ENCODE measurements at places on chromosomes 4 and X.

GRCh38 chr4:159153669-159154068, 50.8 kb downstream of the RAPGEF2 start:
- H3K36me3 ChIP-seq, result no peaks in the 10 kb centered on the region
- no peak overlapping the region for H3K27ac ChIP-seq
- H3K4me1 ChIP-seq, result peaks cover 6% of the 10 kb centered on the region
- H3K4me3 ChIP-seq, result no peak overlapping the region

DNA sequence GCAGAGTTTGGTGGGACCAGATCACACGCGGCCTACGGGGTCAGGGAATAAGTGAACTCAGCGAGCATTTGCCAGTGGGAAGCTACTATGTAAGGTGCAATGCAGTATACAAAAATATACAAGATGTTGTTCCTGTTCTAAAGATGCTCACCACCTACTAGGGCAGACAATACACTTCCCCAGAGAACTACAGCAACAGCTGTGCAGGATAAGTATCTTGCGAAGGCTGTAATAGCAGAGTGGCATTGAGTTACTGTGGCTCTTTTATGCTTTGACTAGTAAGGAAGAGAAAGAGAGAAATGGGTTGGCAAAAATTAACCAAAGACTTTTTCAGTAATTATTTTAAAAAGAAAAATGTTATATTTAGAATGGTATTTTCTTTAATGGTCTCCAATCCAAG, 61.2 kb downstream of the CDS1 start:
- no peaks in the 10 kb centered on the region for H3K36me3 ChIP-seq
- DNase-seq, result no peak
- H3K27me3 ChIP-seq, result no peaks in the 10 kb centered on the region
- no peaks in the 10 kb centered on the region for H3K4me1 ChIP-seq

DNA sequence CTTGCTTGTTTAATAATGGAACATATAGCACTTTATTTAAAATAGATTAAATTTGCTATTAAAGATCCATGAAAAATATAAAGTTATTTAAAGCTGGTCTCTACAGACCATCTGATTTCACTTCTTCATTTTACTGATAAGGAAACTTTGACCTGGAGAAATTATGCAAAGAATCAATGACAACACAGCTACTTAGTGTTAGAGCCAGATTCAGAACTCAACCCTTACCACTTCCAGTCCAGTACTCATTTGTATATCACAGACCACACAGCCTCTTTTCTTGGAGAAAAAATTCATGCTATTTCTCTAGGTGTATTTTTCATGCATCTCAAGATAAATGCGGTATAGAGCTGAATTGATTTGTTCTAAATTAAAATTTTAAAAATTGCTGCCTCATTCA, 34.0 kb downstream of the WDFY3 start:
- no peak overlapping the region for H3K27ac ChIP-seq
- H3K27me3 ChIP-seq, result no peaks in the 10 kb centered on the region
- no peak for DNase-seq

DNA sequence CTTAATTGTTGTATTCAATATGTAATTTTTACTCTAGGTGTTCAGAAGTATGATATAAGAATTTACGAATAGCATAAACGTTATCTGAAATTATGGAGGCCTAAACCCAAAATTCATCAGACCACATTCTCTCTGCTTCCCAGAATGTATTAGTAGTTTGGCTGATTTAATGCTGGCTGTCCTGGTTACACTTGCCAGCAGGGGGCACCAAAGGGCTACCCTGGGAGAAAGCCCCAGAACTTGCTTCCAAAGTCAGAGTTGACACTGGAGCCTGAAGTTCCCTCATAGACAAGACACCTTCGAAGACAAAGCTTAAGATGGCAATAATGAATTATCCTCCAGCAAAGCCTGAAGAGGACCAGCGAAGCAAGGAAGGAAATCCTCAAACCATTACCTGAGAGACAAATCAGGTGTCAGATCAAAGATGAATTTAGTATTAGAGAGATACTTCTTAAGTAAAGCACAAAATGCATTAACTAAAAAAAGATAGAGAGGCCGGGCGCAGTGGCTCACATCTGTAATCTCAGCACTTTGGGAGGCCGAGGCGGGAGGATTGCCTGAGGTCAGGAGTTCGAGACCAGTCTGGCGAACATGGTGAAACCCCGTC, 11.3 kb upstream of the ANOS1 start:
- H3K27me3 ChIP-seq, result peaks cover 12% of the 10 kb centered on the region
- no peak overlapping the region for H3K4me3 ChIP-seq
- no peak for DNase-seq
- H3K4me1 ChIP-seq, result no peaks in the 10 kb centered on the region
- H3K27ac ChIP-seq, result no peak overlapping the region

DNA sequence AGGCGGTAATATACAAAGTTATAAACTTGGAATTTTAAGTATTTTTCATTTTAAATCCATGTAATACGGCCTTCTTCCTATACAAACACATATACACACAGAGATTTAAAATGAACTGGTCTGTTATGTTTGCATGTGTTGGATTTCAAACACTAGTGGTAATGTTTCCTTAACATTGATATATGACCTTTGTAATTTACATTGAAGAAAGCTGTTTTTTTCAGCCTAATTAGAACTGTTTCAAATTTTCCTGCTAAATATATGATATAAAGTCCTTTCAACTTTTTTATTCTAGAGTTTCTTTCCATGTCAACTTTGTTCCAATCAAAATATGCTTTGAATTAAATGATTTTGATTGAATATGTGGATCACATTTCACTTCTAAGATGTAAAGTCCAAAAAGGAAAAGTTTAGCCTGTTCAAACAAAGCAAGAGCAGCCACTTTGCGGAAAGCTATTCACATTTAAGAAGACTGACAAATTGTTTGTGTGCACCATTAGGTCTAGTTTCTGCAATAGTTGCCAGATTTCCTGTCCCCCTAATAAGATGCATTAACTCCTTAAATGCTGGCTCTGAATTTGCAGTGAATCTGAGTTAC, 226.0 kb upstream of the MAB21L2 start:
- no peaks in the 10 kb centered on the region for H3K36me3 ChIP-seq
- H3K4me3 ChIP-seq, result no peak overlapping the region
- H3K27me3 ChIP-seq, result no peaks in the 10 kb centered on the region
- no peaks in the 10 kb centered on the region for H3K4me1 ChIP-seq
- no peak for DNase-seq

GRCh38 chr4:10056334-10057022, 35.2 kb upstream of the SLC2A9 start:
- H3K4me1 ChIP-seq, result no peaks in the 10 kb centered on the region
- peaks cover 5% of the 10 kb centered on the region for H3K36me3 ChIP-seq
- no peak overlapping the region for H3K27ac ChIP-seq

DNA sequence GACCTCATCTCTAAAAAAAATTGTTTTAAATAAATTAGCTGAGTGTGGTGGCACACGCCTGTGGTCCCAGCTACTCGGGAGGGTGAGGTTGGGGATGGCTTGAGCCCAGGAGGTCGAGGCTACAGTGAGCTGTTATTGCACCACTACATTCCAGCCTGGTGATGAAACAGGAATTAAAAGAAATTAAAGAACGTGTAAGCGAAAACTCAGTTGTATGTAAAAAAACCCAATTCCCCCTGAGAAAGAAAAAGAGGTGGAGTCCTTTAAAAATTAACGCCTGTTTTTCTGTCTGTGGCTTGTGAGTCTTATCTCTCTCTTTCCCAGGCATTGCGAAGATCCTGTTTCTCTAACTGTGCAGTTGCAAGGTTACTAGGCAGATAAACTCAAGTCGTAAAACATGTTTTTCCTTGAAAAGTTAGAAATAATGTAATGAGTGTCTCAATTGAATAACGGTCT, 22.1 kb downstream of the EPGN start:
- H3K4me3 ChIP-seq, result no peak overlapping the region
- no peaks in the 10 kb centered on the region for H3K27me3 ChIP-seq
- no peak overlapping the region for H3K27ac ChIP-seq
- no peaks in the 10 kb centered on the region for H3K36me3 ChIP-seq
- H3K4me1 ChIP-seq, result no peaks in the 10 kb centered on the region

DNA sequence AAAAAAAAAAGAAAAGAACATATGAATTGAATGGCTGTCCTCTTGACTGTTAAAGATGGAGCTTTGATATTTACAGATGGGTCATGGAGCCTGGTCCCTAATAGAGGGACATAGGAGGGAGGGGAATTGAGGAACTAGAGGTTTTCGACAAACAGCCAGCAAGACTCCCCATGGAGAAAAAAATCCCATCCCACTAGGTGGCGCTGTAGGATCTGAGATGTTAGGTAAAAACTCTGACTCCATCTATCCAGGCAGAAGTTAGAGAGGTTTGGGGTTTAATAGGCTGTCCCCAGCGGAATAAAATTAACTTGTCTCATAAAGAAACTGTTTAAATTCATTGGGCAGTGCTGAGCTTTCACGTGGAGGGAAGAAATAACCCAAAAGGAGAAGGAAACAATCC, 45.9 kb downstream of the HMGB2 start:
- H3K4me3 ChIP-seq, result peak overlapping the region; percentile 69
- peaks cover 12% of the 10 kb centered on the region for H3K36me3 ChIP-seq
- H3K4me1 ChIP-seq, result peaks cover 18% of the 10 kb centered on the region
- H3K27me3 ChIP-seq, result no peaks in the 10 kb centered on the region

GRCh38 chr4:60042941-60043340, 1157.2 kb upstream of the ADGRL3 start:
- no peak for DNase-seq
- no peaks in the 10 kb centered on the region for H3K27me3 ChIP-seq
- H3K4me1 ChIP-seq, result no peaks in the 10 kb centered on the region
- no peak overlapping the region for H3K4me3 ChIP-seq
- H3K27ac ChIP-seq, result no peak overlapping the region
- no peaks in the 10 kb centered on the region for H3K36me3 ChIP-seq

DNA sequence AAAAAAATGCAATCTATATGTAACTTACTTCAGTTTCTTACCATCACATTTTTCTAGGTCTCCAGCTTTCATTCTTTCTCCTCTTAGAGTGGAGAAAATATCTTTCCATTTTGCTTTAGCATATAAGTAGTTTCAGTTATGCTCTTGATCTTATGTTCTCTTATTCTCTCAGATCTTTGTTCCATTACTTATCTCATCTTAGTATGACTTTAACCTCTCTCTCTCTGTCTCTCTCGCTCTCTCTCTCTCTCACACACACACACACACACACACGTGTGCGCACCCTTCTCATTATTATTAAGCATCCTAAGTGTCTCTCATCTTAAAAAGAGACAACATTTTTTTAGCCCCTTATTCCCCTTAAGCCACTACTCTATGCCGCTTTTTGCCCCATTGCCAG, 92.8 kb downstream of the FAAH2 start:
- H3K4me3 ChIP-seq, result no peak overlapping the region
- H3K36me3 ChIP-seq, result peaks cover 11% of the 10 kb centered on the region

DNA sequence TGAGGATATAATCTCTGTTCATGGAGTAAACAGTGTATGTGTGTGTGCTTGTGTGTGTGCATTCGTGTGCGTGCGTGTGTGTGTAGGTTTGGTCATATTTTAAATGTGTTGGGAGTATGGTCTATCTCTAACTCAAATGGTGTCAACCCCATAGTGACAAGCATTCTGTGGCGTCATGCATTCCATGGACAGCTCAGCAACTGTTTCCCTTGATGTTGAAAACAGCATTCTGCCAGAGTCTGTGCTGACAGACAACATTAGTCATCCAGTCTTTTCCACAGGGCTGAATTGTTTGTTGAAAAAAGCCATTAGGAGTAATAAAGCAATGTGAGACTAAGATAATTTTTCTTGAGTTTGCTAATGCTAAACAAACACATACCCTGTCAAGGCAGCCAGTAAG, 706.6 kb downstream of the PCDH19 start:
- no peaks in the 10 kb centered on the region for H3K27me3 ChIP-seq
- DNase-seq, result no peak
- no peak overlapping the region for H3K4me3 ChIP-seq
- no peak overlapping the region for H3K27ac ChIP-seq
- no peaks in the 10 kb centered on the region for H3K4me1 ChIP-seq

DNA sequence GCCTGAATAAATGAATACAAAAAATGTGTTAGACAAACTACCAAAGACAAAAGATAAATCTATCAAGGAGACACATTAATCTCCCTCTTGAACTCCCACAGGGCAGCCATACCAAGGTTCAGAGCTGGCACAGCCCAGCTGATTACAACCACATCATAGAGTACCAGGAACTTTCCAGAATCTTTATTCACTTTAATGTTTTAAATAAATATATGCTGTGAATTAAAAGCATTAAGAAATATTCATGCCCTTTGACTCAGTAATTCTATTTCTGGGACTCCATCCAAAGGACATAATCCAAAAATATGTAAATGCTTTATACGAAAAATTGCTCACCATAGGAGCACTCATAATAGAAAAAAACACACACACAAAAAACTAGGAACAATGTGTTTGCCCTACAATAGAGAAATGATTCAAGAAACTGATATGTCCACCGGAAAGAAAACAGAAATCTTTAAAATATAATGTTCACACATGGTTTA, 126.0 kb downstream of the LDB2 start:
- DNase-seq, result no peak
- H3K27ac ChIP-seq, result no peak overlapping the region
- no peak overlapping the region for H3K4me3 ChIP-seq
- H3K4me1 ChIP-seq, result no peaks in the 10 kb centered on the region
- no peaks in the 10 kb centered on the region for H3K27me3 ChIP-seq

GRCh38 chr4:111595456-111595855, 549.8 kb upstream of the FAM241A start:
- DNase-seq, result no peak
- H3K27ac ChIP-seq, result no peak overlapping the region
- H3K4me1 ChIP-seq, result no peaks in the 10 kb centered on the region
- no peaks in the 10 kb centered on the region for H3K27me3 ChIP-seq

GRCh38 chr4:88341227-88342192, 37.1 kb upstream of the HERC6 start:
- DNase-seq, result no peak
- H3K4me1 ChIP-seq, result no peaks in the 10 kb centered on the region
- H3K27me3 ChIP-seq, result no peaks in the 10 kb centered on the region
- H3K4me3 ChIP-seq, result no peak overlapping the region
- no peak overlapping the region for H3K27ac ChIP-seq
- H3K36me3 ChIP-seq, result no peaks in the 10 kb centered on the region

- H3K36me3 ChIP-seq, result no peaks in the 10 kb centered on the region
- peaks cover 19% of the 10 kb centered on the region for H3K27me3 ChIP-seq
- H3K27ac ChIP-seq, result no peak overlapping the region
- no peaks in the 10 kb centered on the region for H3K4me1 ChIP-seq
- H3K4me3 ChIP-seq, result no peak overlapping the region
- no peak for DNase-seq
These were observed 35.2 kb downstream of the ARSF start for GRCh38 chrX:3076416-3076991.

GRCh38 chr4:51840781-51841180, 2.2 kb upstream of the DCUN1D4 start:
- H3K27me3 ChIP-seq, result no peaks in the 10 kb centered on the region
- no peak overlapping the region for H3K27ac ChIP-seq
- H3K36me3 ChIP-seq, result no peaks in the 10 kb centered on the region
- peaks cover 17% of the 10 kb centered on the region for H3K4me1 ChIP-seq
- no peak overlapping the region for H3K4me3 ChIP-seq

DNA sequence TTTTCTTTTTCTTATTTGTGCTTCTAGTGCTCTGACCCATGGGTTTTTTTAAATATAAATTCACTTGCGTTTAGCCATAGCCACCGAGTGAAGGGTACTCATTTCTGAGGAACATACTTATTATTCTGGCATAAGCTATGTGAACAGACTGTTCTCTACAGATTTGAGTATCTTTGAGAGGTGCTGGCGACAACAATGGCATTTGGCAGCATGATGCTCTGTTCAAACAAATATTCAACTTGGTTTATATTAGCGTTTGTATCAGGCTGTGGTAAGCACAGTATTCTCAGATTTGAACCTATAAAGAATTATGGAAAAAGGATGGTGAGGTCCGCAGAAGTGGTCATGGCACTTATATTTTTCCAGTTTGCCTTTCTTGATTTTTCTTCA, 108.7 kb upstream of the LIMCH1 start:
- no peak overlapping the region for H3K27ac ChIP-seq
- DNase-seq, result no peak
- H3K4me3 ChIP-seq, result no peak overlapping the region
- H3K27me3 ChIP-seq, result no peaks in the 10 kb centered on the region
- no peaks in the 10 kb centered on the region for H3K36me3 ChIP-seq

Data from natural killer cell treated with Interleukin-12 subunit alpha and Interleukin-12 subunit beta and Interleukin-15 and Interleukin-18, amount 100 ng/mL, for 72 hours (primary cell).